Lung (tissue), 17 donors: ENCODE measurements at places on chromosomes 7 and 10. TPM values are rescaled to one million over a fixed set of nuclear protein-coding genes. Genes with fewer than 3 reads are reported as not detected.

GRCh38 chr7:12695965-12696364 lies 8.5 kb downstream of the ARL4A start:
- H3K4me1 ChIP-seq: no peaks in the 10 kb centered on the region
- H3K27ac ChIP-seq: no peak overlapping the region
- H3K27me3 ChIP-seq: no peaks in the 10 kb centered on the region
- no peaks in the 10 kb centered on the region for H3K36me3 ChIP-seq
- no peak for DNase-seq
- no peak overlapping the region for H3K4me3 ChIP-seq

Gene TMEM273
- total RNA-seq: 22.7 TPM

Gene SCD
- 334 TPM for total RNA-seq

- no peaks in the 10 kb centered on the region for H3K27me3 ChIP-seq
- no peak for DNase-seq
- no peaks in the 10 kb centered on the region for H3K4me1 ChIP-seq
- H3K36me3 ChIP-seq: no peaks in the 10 kb centered on the region
- no peak overlapping the region for H3K27ac ChIP-seq
Measured at GRCh38 chr10:97138174-97138573, 47.6 kb downstream of the SLIT1 start.

GRCh38 chr7:106418526-106418925 lies 133.7 kb upstream of the NAMPT start:
- H3K27me3 ChIP-seq: no peaks in the 10 kb centered on the region
- no peak overlapping the region for H3K4me3 ChIP-seq
- H3K4me1 ChIP-seq: peaks cover 13% of the 10 kb centered on the region
- H3K27ac ChIP-seq: peak overlapping the region; percentile 64

Gene TBC1D12
- 9.8 TPM for total RNA-seq

DNA sequence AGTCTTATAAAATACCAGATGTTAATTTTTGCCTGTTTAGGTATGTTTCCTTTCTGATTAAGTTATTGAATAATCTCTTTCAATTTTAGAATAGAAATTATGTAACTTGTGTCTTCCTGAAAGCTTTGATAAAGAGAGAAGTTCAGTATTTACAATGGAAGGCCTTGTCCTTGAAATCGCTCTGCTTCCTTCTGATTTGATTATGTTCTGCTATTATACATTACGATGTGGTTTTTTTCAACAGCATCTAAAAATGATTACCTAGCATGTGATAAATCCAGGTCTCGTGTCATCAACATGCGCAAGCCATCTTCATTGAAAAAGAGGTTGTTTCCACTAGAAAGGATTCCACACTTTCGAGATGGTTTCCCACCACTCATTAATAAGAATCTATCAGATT lies 96.5 kb upstream of the SLC26A5 start:
- no peak for DNase-seq
- no peak overlapping the region for H3K4me3 ChIP-seq
- no peaks in the 10 kb centered on the region for H3K27me3 ChIP-seq

GRCh38 chr10:97584798-97585438 lies 729 bp downstream of the HOGA1 start:
- H3K4me3 ChIP-seq: no peak overlapping the region
- H3K36me3 ChIP-seq: no peaks in the 10 kb centered on the region
- H3K27ac ChIP-seq: peak overlapping the region; percentile 92
- peaks cover 3% of the 10 kb centered on the region for H3K4me1 ChIP-seq
- H3K27me3 ChIP-seq: no peaks in the 10 kb centered on the region

Gene MOSPD3
- 13.2 TPM for total RNA-seq

- peak overlapping the region; percentile 36 for H3K27ac ChIP-seq
- peaks cover 5% of the 10 kb centered on the region for H3K4me1 ChIP-seq
- DNase-seq: no peak
- no peak overlapping the region for H3K4me3 ChIP-seq
Measured at GRCh38 chr10:49362596-49363260, 33.2 kb downstream of the DRGX start.

Gene TMEM26
- total RNA-seq: 5.8 TPM

Gene GPR146
- 13.7 TPM for total RNA-seq
